ENCODE measurements at places on chromosomes 12 and 14.

GRCh38 chr14:51511265-51511664 is 140.4 kb upstream of the FRMD6 start:
- no peak for DNase-seq

GRCh38 chr14:95303552-95303951 is 16.2 kb downstream of the CLMN start:
- DNase-seq: no peak

GRCh38 chr12:93060666-93061472 is 131.8 kb upstream of the EEA1 start:
- peak; percentile 22 for DNase-seq

GRCh38 chr14:23702656-23703426 is 66.7 kb downstream of the DHRS2 start:
- no peak for DNase-seq

GRCh38 chr12:95312656-95313055 is 95.0 kb downstream of the VEZT start:
- DNase-seq: no peak

DNA sequence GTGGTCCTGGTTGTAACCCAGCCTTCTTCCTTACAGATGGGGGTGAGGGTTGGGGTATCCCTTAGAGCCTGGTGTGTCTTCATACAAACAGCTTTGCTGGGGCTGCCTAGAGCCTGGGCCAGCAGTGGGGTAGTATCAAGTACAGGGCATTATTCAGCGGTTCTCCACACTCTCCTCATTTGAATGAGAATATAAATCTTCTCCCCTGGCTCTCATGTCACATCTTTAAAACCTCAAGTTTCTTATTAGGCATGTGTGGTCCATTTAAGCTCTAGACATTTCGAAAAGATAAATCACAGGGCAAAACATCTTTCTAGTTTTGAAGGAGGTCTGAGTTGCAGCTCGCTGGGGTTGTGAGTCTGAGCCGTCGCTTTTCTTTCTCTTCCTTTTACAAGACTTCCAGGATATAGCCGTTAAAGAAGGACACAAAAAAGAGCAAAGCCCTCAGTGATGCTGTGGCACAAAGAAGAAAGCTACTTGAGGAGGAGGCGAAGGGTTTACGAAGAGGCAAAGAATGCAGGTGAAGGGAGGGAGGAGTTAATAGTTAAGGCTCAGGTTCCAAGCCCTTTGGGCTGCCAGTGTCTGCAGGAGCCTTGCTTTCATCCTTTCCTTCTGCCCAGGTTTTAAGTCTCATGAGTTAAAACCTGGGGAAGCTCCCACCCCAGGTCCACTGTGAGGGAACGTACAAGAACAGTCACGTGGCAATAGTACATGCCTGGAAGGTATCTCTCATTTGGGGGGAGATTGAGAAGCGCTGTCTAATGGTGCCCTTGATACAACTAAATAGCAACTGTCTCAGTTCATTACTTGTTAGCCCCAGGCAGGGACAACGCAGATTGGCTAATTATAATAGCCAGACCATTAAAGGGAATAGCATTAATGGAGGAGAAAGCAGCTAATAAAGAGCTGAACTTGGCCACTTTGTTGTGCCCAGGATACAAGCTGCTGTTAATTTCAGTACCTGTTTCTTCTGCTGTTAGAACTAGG is 94.2 kb downstream of the ETV6 start:
- DNase-seq: no peak

DNA sequence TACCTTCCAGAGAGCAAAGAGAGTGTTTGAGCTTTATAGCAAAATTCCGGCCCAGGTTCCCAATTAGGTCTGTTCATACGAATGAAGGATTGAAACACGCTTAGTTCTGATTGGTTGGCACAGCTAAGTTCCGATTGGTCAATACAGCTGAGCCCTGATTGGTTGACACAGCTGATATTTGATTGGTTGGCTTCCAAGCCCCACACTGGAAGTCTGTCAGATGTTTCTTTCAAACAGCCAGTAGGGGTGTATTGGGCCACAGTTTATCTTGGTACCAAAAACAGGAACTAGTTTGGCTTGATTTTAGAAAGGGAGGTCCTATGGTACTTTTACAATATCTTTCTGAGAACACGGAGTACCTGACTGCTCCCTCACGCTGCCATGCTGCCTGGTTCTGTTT is 93.4 kb downstream of the CAND1 start:
- DNase-seq: no peak

DNA sequence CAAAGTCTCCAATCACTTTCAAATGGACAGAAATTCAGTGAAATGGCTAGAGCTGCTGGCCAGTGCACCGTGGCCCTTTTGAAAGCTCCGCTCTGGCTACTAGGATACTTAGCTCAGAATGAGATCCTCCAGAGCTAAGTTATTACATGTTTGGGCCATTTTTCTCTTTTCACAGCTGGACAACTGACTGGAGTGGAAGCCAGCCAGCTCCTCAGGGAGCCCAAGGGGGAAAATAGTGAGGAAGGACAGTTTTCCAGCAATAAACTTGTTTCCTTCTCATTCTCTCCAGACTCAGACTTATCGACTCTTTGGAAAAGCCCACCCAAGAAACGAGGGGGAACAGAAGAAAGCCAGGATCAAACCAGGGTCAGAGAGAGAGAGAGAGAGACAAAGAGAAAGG is 266.0 kb downstream of the KSR2 start:
- DNase-seq: no peak

- no peak for DNase-seq
Measured at GRCh38 chr12:68245180-68246021, 8.0 kb downstream of the IL22 start.

DNA sequence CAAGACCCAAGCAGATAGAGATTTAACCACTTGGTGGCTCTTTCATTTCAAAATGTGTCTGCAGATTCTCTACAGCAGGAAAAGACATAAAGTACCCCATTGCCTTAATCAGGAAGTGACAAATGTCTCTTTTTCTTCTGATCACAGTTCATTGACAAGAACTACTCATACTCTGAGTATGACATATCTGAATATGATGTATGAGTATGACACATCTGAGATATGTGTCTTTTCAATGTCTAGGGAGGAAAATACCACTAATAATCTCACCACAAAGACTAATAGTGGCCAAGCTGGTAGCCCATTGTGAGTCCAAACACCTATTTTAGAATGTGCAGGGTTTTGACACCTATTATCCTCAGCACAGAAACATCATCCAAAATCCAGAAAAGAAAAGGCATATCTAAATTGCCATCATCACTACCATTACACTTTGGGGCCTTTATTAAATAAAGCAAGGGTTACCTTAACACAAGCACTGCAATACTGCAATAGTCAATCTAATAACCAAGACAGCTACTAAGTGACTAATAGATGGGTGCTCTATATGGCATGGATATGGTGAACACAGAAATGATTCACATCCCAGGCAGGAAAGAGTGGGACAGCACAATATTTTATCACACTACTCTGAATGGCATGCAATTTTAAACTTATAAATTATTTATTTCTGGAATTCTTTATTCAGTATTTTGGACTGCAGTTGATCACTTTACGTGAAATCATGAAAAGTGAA is 243.7 kb upstream of the FAR2 start:
- DNase-seq: no peak

DNA sequence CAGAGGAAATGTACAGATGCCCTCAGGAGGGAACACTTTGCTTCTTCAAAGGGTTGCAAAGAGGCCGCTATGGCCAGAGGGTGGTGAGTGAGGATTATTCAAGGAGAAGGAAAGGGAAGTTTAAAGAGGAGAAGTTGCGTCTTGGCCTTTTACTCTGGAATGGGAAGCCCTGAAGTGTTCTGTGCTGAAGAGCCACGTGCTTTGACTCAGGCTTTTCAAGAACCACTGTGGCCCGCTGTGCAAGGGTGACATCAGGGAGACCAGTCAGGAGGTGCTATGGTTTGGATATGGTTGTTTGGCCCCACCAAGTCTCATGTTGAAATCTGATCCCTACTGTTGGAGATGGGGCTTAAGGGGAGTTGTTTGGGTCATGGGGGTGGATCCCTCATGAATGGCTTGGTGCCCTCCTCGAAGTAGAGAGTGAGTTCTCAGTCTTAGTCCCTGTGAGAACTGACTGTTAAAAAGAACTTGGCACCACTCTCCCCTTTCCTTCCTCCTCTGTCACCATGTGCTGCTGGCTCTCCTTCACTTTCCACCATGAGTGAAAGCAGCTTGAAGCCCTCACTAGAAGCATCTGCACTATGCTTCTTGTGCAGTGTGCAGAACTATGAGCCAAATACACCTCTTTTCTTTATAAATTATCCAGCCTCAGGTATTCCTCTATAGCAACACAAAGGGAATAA is 66.1 kb upstream of the DUSP6 start:
- DNase-seq: no peak

DNA sequence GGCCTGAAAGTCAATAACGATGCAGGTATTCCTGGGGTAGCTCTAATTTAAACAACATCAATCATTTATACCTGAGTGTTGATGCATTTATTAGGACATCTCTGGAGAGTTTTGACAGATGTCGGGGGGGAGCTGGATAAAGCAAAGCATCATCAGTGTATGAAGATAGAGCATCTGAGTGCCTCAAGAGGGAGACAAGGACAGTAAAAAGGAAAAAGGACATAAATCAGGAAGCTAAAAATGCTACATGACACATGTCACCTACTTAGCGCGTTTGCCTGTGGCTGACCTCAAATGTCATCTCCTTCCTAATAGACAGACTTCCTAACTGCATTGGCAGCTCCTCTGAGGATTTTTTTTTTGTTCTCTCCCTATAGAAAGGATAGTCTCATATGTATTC is 259.5 kb upstream of the PKP2 start:
- no peak for DNase-seq

GRCh38 chr14:82345184-82345583 is 811.5 kb upstream of the SEL1L start:
- no peak for DNase-seq

- no peak for DNase-seq
Measured at GRCh38 chr12:51896236-51896635, 8.3 kb downstream of the ANKRD33 start.

- no peak for DNase-seq
Measured at GRCh38 chr12:105927564-105927963, 211.2 kb downstream of the NUAK1 start.

GRCh38 chr12:23340351-23340750 is 609.1 kb downstream of the SOX5 start:
- DNase-seq: no peak

DNA sequence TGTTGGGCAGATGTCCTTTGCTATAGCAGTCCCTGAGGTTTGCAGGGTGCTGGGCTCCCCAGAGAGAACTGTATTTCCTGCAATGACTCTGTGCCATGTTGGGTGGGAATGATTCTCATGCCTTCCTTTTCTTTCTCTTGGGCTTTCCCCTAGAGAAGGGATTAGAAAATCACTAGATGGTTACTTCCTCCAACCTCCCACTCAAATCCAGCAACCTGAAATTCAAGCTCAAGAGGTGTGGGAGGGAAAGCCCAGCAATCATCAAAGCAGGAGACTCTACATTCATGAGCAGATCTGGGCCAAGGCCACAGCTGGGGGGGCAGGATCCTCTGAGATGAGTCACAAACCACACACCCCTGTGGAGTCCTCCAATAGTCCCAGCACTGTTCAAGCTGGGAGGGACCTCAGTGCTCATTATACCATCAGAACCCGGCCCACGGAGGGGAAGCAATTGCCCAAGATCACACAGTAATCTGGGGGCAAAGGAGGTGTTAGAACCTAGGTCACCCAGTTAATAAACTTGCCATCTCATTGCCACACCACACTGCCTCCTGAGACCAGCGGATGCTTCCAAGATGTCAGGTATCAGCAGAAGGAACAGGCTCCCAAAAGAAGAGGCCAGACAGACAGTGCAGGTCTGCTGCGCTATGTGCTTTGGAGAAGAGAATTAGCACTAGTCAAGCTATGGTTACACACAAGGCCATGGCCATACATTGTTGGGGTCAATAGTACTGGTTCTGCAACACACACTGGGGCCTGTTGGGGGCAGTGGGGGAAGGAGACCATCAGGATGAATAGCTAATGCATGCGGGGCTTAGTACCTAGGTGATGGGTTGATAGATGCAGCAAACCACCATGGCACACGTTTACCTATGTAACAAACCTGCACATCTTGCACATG is 65.7 kb downstream of the TTC9 start:
- peak; percentile 61 for DNase-seq

Data from GM20000 (cell line).